ENCODE measurements at places on chromosomes 13 and 19.

DNA sequence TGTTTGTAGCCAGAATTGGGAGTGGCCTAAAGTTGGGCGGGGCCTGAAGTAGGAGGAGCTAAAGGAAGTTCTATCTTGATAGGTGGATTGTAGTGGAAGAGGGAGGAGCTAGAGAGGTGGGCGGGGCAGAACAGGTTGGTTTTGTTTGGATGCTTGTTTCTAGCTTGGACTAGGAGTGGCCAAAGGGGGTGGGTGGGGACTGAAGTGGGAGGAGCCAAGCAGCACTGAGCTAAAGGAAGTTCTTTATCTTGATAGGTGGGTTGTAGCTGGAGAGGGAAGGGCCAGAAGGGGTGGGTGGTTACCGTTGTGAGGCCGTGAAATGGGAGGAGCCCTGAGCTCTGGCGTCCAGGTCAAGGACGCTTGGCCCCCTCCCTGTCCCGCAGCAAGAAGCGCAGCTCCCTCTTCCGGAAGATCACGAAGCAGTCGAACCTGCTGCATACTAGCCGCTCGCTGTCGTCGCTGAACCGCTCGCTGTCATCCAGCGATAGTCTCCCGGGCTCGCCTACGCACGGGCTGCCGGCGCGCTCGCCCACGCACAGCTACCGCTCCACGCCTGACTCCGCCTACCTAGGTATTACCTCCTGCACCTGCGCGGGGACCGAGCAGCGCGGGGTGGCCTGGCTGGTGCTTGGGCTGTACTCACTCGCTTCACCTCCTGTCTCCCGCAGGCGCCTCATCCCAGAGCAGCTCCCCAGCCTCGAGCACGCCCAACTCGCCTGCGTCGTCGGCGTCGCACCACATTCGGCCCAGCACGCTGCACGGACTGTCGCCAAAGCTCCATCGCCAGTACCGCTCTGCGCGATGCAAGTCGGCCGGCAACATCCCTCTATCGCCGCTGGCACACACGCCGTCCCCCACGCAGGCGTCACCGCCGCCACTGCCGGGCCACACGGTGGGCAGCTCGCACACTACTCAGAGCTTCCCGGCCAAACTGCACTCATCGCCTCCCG lies 8.0 kb downstream of the DNASE2 start:
- DNase-seq: no peak

DNA sequence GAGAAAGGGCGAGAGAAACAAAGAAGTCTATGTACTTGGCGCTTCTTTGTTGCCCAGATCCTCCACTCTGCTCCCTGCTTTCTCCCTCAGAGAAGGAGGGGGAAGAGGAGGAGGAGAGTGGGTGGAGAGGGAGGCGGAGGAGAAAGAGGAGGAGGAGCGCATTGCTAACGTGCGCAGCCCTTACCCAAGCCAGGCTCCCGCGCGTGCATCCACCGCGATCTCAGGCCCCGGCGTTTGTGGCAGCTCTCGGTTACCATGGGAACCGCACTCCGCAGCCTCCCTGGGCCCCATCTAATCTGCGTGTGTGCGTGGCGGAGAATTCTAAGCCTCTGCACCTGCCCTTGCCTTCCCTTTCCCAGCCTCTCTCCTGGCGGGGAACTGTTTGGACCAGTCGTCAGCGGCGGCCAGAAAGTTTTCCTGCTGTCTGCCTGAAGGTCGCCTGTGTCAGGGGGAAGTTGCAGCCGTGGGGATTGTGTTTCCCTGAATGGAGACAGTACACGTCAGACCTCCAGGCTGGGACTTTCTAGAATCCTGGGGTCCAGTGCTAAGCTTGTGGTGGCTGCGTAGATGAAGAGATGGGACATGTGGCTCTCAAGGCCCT lies at the start of gene ERICH6B:
Gene ERICH6B (minus strand): TSS at position 239 of the 601 bp plus-strand sequence. CDS start 18,734 bp downstream, outside the sequence.
- DNase-seq: no peak

DNA sequence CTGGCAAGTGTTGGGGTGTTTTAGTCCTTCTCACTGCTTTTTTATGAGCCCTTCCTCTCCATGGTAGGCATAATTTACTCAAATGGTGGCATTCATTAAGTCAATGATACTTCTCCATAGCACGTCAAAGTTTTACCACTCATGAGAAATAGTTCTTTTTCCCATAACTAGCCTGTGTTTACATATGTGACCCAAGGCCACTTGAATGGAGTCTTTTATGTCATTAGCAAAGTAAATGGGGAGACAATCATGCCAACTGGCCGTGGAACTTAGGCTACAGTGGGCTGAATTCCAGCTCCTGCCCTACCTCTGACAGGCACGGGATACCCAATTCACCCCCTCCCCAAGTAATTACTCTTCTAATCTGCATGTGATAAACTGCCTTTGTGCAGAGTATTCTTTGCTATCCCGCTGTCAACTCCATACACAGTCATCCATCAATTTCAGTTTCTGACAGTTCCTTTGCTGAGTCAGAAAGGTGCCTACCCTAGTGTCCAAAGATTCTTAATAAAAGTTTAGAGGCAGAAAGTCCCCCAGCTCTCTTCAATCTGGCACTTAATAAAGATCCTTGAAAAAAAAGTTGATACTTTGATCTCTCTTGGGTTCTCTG lies 16.9 kb downstream of the PROSER1 start:
- no peak for DNase-seq

DNA sequence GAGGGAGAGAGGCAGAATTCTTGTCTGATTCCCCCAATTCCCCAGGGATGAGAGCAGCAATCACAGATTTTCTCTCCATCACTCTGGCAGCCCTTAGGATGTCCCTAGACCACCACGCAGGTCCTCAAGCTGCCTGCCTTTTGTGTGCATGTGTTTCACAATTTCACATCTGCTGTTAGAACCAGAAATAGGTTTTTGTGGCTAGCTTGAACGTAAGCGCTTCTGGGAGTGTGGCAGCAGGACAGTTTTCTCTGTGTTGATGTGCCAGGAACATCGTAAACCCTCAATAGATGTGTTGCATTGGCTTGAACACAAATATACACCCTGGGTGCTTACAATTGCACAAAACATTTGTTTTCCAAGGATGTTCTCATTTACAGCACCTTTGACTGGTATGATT lies 78.8 kb upstream of the TMTC4 start:
- no peak for DNase-seq

DNA sequence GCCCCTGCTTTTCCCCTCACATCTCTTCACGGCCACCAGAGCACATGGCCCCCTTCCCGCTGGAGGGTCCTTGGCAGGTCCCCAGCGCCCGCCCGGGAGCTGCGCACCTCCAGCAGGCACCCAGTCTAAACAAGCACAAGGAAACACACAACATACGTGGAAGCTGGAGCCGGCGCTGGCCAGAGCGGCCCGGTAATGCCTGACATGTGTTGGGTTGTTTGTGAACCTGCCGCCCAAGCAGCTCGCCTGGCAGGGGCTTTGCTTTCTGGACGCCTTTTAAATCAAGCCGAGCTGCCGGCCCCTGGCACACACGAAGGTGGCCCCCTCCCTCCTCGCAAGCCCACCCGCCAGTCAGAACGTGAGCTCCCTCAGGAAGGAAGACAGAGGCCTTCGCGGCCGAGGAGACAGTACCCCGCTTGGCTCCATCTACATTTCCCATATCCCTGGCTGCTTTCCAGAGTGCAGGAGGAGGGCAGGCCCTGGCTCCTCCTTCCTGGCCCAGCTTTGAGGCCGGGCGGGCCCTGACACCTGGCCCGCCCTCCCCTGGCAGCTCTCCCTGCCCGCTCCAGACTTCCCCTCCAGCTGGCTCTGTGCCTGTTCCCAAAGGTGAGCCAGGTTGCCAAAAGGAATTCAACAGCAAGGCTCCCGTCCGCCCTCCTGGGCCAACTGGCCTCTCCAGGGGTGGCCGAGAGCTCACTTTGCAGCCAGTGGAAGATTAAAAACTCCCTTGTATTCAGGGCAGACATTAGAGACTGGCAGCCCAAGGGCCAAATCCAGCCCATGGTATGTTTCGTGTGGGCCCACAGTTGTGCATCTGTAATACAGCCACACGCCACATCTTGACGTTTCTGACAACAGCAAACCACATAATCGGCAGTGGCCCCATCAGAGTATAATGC lies 28.7 kb downstream of the COMP start:
- no peak for DNase-seq

DNA sequence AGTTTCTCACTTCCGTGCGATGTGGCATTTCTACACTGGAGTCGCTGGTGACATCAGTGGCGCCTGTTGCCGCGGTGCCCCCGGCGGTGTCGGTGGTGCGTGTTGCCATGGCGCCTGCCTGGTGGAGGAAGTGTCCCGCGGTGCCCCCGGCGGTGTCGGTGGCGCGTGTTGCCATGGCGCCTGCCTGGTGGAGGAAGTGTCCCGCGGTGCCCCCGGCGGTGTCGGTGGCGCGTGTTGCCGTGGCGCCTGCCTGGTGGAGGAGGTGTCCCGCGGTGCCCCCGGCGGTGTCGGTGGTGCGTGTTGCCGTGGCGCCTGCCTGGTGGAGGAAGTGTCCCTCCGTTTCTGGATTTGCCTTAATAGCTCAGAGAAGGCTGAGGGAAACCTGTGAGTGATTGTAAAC lies 127.6 kb downstream of the KDM4B start:
- no peak for DNase-seq

DNA sequence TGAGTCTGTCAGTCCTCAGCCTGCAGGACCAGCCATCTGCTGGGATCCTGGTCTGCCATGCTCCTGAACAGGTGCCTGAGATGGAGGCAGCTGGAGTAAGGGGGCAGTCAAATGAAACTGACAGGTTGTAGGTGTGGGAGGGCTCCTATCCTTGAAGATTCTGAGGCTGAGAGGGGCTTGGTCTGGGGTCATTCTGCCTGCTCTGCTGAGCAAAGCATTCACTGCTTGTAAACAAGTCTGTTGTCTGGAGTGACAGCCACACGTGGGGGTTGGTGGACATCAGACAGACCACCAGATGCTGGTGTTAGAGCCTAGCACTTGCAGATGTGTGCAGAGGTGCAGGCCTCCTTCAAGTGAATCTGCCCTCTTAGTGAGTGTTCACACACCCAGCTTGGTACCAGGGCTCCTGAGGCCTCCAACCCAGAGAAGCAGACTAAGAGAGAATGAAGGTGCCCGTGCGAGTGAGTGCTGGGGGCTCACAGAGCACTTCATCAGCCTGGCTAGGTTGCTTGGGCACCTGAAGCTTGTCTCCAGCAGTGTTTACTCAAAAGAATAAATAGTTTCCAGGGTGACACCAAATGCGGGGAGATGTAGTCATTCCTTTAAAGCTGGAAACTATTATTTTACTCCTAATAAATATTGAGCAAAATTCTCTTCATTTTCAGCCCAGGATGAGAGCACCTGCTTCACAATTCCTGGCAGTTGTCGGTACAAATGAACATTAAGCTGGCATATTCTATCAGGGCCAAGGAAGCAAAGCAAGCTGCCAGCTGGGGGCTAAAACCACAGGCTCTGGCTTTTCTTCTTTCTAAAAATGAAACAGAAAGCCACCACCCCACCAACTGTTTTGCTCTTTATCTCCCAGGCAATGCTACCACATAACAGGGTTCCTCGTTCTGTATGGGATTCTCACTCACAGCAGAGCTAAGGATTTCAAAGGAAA lies 82.3 kb downstream of the RNASEH2B start:
- no peak for DNase-seq

GRCh38 chr13:110475117-110475516 lies 86.4 kb downstream of the RAB20 start:
- DNase-seq: no peak

GRCh38 chr13:32804673-32805230 lies 211.5 kb upstream of the KL start:
- no peak for DNase-seq

- no peak for DNase-seq
These were observed 12.0 kb downstream of the LPAR6 start for GRCh38 chr13:48400850-48401291.

GRCh38 chr13:77660841-77661250 lies 36.6 kb upstream of the SLAIN1 start:
- no peak for DNase-seq

- DNase-seq: peak; percentile 68
These were observed 2.8 kb upstream of the TNNI3 start for GRCh38 chr19:55160128-55160985.

Measured in stimulated activated CD4-positive, alpha-beta T cell treated with anti-CD3 and anti-CD28 coated beads, Interleukin-1b, Interleukin-23, amount 100 ng/mL, for 24 hours (primary cell).